ENCODE measurements at places on chromosomes 6 and 20.
A peak's percentile ranks its signal among the peaks of the same experiment; 100 is the strongest.

- no peak for DNase-seq
Observed at GRCh38 chr6:77930952-77931351, 278.1 kb downstream of the MEI4 start.

DNA sequence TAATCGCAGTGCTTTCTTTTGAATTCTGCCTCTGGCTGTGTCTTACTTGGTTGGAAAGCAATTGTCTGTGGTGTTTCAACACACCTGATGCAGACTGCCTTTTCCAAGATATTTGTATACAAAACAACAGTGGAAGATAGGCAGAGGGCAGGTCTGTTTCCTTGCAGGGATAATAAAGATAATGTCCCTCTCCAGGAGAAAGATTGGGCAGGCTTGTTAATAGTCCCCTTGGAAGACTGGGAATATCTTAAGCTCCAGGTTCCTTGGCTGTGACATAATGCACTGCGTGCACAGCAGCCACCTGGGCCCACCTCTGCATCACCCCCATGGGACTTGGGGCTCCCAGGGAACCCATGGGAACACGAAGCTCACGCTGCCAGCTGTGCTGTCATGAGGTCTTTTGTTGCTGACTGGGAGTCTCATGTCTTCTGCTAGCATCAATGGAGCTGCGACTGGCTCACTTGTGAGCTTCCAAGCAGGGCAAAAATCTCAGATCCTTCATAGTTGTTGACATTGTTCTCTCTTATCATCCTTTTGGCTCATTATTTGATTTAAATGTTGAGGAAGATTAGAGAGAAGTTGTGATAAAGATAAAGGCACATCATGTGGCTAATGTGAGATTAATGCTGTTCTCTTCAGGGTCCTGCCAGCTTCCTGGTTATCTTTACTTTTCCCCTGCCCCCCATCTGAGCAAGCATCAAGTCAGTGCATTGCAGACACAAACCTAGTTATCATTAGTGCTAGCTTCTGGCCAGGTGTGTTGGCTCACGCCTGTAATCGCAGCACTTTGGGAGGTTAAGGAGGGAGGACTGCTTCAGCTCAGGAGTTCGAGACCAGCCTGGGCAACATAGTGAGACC, 107.1 kb upstream of the ASF1A start:
- no peak for DNase-seq

- no peak for DNase-seq
Observed at GRCh38 chr6:138510093-138510492, 10.8 kb upstream of the NHSL1 start.

GRCh38 chr6:25389471-25389870, 110.3 kb downstream of the CARMIL1 start:
- no peak for DNase-seq

DNA sequence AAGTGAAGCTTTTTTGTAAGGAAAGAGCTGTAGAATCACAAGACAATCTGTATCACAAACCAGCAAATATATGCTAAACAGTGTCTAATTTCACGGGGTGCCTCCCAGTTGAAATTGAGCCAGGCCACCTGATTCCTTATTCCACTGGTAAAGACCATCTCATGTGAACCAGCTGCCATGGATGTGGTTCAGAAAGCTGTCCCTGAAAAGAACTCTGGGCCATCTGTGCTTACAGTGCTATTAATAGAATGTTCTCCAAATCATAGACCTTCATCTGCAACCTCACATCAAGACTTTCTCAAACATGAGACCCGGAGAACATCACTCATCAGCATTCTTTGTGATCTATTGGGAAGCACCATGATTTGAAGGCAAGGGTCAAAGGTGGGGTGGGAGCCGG, 89.7 kb downstream of the FBXO5 start:
- no peak for DNase-seq

GRCh38 chr6:139800837-139801236, 426.4 kb upstream of the CITED2 start:
- no peak for DNase-seq

GRCh38 chr20:2840138-2840966, at the start of the genes PCED1A and VPS16:
Gene PCED1A (minus strand): TSS chr20:2840655. CDS start chr20:2839912, 743 bp downstream.
Gene VPS16 (plus strand): TSS chr20:2840745. CDS start chr20:2840775, 30 bp downstream.
- peak; percentile 85 for DNase-seq

DNA sequence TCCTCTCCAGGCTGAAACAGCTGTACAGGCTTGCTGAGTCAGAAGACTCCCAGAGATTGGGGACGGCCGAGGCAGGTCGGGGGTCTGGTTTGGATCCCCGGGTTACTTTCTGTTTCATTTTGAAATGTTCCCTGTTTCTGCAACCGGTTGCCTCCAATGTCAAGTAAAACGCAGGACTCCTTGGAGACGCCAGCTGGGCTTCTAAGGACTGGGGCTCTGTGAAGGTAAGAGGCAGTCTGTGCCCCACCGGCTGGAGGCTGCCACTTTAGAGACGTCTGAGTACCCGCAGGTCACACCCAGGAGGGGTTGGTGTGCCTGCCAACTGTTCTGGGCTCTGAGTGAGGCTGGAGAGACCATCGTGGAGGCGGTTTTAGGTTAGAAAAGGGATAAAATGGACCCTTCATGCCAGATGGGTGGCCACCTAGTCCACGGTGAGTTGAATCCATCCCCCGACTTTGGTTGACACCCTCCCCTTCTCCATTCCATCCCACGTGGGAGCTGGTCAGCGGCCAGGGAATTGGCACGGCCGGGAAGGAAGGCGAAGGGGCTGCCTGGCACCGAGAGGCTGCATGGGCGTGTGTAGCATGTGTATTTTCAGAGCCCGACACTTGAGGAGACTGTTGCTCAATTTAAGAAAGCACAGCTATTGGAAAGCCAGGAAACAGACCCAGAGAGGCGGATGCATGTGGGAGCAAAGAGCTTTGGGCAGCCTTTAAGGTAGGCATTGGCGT, 240.9 kb downstream of the PHACTR1 start:
- DNase-seq: no peak

DNA sequence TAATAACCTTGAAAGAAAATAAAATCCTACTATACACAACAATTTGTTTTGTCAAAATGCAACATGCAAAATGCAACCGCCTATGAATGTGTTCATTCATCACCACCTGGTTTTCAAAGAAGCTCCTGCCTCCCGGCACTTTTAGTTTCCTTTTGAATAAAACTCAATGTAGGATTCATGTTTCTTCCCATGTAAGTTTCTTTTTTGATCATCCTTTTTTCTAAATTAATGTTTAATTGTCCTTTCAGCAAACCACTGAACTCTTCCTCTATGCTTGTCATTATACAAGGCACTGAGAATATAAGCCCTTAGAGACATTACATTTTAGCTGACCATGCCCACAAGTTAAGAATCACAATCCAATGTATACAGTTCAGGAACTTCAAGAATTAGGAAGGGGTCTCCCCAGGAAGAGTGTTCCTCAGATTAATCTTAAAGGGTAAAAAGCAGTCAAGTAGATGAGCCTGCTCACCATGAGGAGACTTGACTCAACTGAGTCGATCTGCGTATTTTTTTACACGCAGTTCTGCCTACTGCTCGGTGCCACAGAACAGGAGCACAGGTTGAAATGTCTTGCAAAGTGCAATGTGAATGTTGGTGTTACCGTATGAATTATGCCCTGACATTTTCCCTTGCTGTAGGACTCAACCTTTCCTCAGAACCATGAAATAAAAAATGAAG, 7.2 kb upstream of the THEMIS start:
- no peak for DNase-seq

GRCh38 chr6:115976321-115976870, 84.3 kb downstream of the FRK start:
- no peak for DNase-seq

DNA sequence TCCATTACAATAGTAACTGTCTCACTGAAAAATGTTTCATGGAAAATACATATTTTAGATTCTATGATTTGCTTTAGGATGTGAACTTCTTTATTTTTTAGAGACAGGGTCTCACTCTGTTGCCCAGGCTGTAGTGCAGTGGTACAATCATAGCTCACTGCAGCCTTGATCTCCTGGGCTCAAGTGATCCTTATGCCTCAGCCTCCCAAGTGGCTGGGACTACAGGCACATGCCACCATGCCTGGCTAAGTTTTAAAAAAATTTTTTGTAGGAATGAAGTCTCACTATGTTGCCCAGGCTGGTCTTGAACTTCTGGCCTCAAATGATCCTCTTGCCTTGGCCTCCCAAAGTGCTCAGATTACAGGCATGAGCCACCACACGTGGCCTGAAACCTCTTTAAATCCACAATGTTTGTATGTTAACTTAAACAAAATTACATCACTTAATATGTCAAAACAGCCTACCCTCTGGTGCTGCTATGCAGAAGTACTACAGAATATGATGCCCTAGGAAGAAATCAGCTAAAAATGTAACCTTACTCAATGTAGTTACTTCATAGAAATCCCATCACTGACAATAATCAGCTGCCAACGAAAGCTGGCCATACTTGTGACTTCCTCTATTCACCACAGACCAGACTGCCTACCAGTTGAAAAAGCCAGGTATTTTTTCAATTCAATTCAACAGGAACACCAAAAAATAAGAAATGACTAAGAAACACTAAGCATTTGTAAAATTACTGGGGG, 17.6 kb downstream of the EEF1A1 start:
- DNase-seq: no peak

DNA sequence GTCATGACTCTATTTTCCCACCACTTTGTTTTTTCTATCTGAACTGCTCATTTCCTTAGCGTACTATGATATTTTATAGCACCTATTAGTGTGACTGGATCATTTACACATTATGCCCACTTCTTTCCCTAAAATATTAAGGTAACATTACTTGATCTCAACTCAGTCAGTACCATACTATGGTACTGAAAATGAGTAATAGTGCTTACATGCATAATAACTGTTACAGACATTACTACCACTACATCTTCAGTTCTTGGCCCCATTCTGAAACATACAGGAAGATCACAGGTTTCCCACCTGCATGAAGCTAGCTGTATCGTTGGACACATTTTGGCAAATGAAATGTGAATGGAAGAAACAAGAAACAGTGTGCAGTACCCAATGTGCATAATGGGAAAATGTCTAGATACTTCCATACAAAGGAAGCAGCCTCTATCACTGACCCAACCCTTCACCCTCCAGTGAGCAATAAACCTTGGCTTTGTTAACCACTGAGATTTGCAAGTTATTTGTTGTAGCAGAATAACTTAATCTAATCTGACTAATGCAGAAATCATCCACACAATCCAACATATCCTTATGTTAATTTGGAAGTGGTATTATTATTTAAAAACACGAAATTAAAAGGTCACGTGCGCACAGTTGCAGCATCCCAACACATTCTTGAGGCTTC, 108.6 kb upstream of the DOK5 start:
- no peak for DNase-seq

DNA sequence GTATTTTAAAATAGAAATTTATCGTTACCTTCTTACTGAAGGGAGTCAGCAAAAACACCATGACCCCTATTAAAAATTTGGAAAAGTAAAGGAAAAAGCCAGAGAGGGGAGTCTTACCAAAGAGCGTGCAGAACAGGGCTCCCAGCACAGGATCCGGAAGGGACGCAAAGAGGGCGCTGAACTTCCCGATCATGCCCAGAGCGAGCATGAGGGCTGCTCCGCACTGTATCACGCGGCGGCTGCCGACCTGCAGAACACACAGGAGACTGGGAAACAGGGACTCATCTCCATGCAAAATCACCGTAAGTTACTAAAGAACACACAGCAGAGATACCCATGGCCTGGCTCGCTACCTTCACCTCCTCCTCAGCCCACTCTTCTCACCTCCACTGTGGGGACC, 138.6 kb downstream of the SLC23A2 start:
- DNase-seq: no peak

DNA sequence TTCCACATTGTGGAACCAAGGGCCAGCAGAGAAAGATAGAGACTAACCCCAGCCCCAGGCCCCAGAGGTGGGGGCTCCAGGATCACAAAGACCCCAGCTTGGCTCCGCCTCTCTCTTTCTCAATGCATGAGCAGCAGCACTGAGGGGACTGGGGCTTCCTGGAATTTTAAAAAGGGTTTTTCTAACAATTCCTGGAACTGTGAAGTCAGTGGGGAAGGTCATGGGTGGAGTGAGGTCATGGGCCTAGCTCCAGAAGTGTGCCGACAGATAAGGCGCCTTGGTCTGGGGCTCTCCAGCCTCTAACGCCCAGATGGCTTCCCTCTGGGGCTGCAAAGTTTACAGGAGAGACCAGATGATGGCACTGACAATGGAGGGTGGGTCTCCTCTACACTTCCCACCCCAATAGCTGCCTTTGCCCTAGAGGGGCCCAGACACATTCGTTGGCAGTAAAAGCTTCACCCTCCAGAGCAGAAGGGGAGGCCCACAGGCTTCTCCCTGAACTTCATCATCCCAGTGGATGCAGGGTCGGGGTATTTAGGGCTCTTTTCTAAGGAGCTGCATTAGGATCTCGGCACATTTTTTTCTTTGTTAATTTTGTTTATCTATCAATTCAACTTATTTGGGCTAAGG, 46.9 kb upstream of the CD93 start:
- DNase-seq: no peak

- no peak for DNase-seq
Observed at GRCh38 chr6:2035046-2035445, 210.4 kb downstream of the GMDS start.

DNA sequence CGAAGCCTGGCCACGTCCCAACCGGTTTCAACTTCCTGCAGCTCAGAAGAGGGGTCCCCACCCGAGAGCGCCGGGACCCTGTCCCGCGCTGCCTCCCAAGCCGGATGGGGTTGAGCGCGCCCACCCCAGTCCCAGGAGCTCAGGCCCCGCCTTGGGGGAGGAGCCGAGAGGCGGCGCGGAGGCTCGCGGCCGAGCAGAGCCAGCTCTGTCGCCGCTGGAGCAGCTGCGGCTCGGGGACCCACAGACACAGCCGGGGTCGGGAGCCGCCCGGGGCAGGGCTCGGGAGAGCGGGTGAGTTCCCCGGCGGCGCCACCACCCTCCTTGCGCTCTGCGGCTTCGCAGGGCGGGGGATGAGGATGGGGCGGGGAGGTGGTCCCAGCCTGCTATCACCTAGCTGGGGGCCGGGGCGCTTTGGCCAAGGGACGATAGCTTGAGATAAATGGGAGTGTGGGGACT, at the start of gene PPP1R16B:
Gene PPP1R16B (plus strand): TSS at position 196 of the 456 bp plus-strand sequence. CDS start 30,229 bp downstream, outside the sequence.
- DNase-seq: peak; percentile 77

- no peak for DNase-seq
Observed at GRCh38 chr6:163324688-163325389, 89.7 kb upstream of the QKI start.

DNA sequence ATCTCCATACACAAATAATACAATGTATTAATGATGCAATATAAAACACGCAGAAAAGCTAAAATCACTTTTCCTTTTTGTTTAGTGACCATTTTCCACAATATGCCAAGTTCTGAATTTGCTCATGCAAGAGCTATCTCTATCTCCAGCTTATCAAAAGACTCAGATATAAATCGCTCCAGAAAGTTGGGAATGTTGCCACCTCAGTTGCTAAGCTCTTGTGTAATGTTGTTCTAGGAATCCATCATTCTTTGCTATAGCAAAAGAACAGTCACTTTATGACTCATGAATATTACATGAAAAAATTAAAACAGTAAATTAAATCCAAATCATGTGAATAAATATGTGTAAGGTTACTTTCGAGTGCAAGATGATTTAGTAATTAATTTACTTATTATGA, 8.7 kb downstream of the PLAGL1 start:
- no peak for DNase-seq
